ENCODE measurements at places on chromosomes 3 and 15.

DNA sequence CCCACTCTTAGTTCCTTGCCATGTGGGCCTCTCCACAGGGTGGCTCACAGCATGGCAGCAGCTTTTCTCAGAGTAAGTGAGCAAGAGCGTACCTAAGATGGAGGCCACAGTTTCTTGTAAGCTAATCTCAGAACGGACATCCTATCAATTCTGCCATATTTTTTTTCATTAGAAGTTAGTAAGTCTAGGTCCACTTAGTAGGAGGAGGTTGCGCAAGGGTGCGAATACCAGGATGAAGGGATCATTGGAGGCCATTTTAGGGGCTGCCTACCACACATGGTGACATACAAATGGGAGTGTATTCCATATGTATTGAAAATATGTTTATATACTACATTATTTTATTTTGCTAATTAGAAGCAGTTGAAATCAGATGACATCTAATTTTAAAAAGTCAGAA is 31.5 kb downstream of the NR1D2 start:
- DNase-seq: no peak

DNA sequence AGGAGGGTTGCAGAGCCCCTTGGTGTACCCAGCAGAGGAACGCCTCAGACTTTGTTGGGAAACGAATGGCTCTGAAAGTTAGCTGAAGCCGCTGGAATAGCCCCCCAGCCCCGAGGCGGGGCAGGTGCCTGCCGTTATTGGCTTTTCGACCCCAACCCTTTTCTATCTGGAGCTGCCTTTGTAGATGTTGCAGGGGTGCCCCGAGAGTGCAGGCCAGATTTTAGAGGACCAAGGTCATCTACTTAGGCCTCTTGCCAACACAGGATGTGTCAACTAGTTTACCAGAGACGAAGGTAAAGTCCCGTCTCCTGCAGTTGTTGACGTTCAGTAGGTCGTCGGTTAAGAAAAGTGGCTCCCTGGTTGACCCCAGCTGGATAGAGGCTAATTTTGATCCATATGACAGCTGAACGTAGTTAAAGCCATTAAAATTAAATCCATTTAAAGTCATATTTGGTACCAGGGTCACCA is 579 bp upstream of the UBE3A start:
- DNase-seq: no peak

- DNase-seq: no peak
These were observed 315.8 kb downstream of the NTRK3 start for GRCh38 chr15:87940768-87941167.

GRCh38 chr3:154625756-154626155 is 195.8 kb upstream of the GPR149 start:
- DNase-seq: no peak
